ENCODE measurements at places on chromosomes 11 and 22. TPM values are rescaled to one million over a fixed set of nuclear protein-coding genes. Genes with fewer than 3 reads are reported as not detected.

The ARHGAP8 gene
- total RNA-seq: not detected

The MS4A15 gene
- not detected for total RNA-seq

The IGSF22 gene
- total RNA-seq: not detected

The CAVIN3 gene
- total RNA-seq: not detected

The NUDT22 gene
- 114 TPM for total RNA-seq

The MOGAT2 gene
- total RNA-seq: not detected

The OR2AG1 gene
- not detected for total RNA-seq

The AAMDC gene
- total RNA-seq: 2.8 TPM

The DGCR6 gene
- total RNA-seq: 6.7 TPM

The SLC29A2 gene
- total RNA-seq: 0.90 TPM

The CCDC116 gene
- 1.3 TPM for total RNA-seq

Measured in Karpas-422 (cell line).